ENCODE measurements at places on chromosomes 13 and 19.

- no peak for DNase-seq
Measured at GRCh38 chr13:44396701-44397580, 23.3 kb downstream of the SERP2 start.

- DNase-seq, result no peak
Measured at GRCh38 chr19:6730153-6730804, 7.1 kb downstream of the GPR108 start.

DNA sequence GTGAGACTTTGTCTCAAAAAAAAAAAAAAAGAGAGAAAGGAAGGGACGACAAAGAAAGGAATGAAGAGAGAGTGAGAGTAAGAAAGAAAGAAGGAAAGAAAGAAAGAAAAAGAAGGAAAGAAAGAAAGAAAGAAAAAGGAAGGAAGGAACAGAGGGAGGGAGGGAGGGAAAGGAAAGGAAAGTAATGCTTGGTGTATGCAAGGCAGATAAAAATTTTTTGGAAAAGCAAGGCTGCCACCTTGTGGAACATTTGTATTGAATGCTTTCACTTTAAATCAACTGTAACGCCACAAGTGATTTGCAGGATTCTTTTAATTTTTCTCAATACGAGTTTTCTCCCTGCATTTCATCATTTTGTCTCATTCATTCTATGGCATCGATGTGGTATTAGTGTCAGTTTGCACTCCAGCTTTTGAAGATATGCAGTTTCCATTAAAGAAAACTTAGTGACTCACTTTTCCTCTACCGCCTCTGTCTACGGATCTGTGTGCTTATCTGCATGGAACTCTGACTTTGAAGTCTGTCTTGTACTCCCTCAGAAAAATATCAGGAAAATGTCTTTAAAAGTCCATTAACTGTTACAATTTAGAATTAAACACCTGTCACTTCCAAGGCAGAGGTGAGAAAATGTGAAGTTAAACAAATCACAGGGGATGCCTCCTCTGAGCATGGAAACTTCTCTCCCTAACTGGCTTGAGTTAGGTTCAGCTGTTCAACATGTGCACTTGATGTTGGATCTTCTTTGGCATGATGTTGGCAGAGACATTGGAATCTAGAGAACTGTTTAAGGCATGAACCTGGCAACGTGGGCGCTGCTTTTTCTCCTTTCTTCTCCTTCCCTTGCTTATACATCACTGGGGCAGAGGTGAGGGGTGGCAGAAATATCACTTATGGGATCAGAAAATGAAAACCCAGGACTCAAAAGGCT, 20.0 kb upstream of the ZDHHC20 start:
- DNase-seq, result no peak

- DNase-seq, result no peak
Measured at GRCh38 chr19:5143471-5144411, 174.8 kb downstream of the KDM4B start.

DNA sequence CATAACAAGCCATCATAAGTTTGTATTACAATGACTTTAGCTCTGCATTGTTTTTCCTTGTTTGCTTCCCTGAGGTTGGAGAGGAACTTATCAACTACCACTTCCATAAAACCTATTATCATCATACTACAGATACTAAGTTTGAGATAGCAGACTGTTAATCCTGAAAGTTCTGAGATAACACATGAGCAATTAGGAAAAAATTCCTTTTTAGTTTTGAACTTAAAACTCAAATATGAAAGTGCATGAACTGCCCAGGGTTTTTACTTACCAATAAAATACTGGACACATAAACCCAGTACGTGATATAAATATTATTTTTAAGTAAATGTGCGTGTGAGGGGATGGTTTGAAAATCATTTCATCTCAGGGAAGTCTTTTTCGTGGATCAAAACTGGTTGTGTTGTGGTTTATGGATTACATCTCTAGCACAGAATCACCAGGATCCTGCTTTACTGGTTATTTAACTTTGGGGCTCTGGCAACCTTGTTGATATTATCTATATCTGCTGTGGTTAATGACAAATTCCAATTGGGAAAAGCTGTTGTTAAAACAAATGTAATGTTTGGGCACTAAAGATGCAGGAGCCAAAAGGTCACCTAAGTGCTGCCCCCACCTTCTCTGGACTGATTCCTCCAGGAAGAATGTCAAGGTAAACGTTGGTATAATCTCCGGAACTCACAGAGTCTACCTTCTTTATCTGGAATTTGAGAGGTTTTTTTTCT, 12.4 kb downstream of the CDX2 start:
- DNase-seq, result no peak

GRCh38 chr19:47381653-47382279, 32.7 kb downstream of the DHX34 start:
- DNase-seq, result no peak

DNA sequence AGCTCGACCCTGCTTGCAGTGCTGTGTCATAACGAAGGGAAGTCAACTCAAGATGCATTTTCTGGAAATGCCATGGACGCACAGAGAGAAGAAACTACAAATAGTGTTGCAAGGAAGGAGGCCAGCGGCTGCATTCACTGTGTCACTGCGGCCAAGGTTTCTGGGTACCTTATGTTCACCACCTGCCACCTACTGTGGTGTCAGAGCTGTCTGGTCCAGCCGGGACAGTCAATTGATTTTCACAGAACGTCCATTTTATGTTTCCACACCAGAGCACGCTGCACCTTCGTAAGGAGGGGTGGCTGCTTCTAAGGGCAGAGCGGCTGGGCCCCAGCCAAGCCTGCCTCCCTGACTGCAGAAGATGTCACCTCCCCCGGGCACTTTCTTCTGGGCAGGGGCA, 17.7 kb downstream of the TSHZ3 start:
- DNase-seq, result no peak

DNA sequence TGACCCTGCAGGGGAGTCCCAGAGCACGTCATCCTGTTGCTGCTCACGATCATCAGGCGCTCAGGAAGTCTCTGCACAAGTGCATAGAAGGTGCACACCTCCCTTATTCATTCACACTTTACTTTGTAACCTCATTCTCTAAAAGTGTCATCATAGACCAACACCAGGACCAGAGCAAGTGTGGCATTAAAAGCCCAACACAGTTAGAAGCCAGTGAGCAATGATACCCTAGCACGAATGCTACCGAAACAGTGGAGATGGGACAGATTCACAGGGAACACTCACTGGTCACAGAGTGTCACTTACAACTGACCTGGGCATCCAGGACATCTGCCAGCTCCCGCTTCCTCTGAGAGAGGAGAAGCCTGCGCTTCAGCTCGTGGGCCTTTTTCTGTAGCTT, 17.0 kb downstream of the HAUS8 start:
- no peak for DNase-seq

DNA sequence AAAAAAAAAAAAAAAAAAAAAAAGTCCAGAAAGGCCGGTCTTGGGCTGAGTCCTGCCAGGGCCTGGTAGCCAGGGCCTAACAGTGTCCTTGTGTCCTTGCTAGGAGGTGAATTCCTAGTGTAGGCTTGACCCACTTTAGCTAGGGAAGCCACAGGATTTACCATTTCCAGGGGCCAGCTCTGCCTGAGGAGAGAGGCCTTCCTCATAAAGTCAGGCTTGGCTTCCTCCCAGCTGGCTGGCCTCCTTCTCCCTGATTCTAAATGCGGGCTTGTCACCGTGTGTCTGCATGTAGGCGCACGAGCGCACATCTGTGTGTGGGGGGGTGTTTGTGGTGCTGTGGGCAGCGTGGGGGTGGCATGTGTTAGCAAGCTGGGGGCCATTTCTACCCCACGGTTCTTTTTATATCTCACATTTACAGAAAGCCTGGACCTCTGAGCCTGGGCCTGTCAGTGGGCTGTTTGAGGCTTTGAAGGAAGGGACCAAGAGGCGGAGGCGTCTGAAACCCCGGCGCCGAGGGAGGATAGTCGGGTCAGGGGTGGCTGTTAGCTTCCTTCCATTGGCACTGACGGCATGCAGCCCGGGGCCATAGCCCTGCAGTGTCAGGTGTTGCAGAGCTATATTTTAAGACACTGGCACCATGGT, 31.7 kb downstream of the IER2 start:
- no peak for DNase-seq

DNA sequence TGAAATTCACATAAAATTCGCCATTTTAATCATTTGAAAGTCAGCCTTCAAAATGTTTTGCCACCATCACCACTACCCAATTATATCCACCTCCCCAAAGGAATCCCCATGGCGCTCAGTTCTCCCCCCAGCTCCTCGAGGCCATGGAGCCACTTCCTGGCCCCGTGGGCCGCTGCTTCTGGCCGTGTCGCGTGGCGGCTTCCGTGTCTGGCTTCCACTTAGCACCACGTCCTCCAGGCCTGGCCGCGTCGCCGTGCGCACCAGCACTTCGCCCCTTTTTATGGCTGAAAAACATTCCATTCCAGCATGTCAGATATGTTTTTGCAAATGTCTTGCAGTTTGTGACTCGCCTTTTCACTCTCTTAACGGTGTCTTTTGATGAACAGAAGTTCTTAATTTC, 46.7 kb upstream of the DCUN1D2 start:
- no peak for DNase-seq
